DND-41 (cell line): ENCODE measurements at places on chromosomes 1 and 21.

DNA sequence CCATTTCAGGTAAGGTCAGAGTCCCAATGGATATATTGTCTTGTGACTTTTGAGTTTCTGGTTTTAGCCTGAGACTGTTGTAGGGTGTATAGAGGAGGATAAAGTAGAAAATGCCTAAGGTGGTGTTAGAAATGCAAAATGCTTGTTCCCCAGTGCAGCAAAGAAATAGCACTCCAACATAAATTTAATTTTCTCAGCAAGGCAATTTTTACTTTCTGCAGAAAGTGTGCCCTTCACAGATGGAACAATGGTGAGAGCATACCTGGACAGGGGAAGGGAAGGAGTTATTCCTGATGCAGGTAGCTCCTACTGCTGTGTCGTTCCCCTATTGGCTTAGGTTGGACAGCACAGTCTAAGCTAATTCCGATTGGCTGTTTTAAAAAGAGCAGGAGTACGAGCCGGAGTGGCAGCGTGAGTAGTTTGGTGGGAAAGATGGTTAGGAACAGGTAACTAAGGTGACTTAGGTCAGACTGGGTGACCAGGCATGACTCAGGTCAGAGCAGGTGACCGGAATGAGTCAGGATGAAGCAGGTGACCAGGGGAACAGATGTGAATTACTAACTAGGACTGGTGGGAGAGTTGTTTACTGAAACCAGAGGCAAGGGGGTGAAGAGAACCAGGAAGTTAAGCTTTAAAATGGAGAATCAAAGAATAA is 21.5 kb downstream of the SPATA45 start:
- DNase-seq, result no peak

DNA sequence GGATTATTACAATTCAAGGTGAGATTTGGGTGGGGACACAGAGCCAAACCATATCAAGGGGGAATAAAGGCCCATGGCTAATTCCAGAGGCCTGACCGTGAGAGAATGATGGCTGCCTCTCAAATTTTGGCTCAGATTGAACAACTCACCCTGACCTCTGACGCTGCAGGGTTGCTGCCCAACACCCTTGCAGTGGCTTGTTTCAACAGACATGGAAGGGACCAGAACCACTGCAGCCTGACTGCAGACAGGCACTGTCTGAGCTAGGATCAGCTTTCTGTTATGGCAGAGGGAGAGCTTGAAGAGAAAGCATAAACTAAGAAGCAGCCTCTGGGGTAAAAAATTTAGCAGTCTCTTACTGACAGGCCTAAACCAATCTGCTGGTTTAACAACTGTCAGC is 90.2 kb upstream of the GADD45A start:
- no peak for DNase-seq

DNA sequence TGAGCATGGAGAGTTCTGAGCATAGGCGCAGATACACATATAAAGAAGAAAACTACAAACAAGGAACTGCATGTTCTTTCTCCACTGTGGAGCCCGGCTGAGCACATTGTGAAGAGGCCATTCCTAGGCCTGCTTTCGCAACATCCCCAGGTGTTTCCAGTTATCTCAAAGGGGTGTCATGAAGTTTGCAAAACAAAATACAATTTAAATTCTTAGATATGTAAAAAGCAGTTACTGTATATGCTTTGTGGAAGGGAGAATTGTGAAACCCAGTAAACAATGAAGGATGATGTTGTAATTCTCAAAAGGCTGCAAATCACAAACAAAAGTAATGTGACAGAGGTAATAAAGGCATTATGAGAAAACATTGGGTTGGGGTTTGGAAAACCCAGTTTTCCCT is 98.6 kb upstream of the ZNF644 start:
- no peak for DNase-seq

DNA sequence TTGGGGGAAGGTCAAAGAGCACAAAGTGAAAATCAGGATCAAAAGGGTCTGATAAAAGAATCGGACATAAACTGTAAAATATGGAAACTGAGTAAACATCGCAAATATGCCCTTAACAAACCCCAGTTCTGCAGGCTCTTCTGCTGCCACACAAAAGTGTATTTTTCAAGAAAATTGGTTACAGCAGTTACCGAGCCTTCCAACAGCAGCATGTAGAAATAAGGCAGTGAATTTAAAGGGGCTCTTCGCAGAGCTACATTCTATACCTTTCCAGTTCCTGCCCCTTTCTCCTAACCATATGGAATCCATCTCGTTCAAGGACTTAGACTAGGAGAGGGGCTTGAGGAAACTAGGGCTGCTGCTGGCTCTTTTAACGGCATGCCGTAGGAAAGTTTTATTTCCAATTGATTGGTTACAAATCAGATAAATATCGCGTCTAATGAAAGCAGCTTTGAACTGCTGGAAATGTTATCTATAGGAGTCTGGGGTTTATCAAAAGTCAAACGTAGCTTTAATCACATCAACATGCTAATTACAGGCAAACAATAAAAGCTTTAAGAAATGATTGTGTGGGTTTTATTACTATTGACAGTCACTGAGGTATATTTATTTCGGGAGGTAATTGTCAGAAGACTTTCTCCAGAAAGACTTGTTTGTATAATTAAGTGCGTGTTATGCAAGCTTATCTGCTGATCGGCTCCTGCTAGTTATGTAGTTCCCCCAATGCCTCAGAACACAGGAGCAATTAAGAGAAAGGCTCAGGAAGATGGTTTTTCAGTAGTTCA is 59.1 kb downstream of the GORAB start:
- DNase-seq, result no peak

DNA sequence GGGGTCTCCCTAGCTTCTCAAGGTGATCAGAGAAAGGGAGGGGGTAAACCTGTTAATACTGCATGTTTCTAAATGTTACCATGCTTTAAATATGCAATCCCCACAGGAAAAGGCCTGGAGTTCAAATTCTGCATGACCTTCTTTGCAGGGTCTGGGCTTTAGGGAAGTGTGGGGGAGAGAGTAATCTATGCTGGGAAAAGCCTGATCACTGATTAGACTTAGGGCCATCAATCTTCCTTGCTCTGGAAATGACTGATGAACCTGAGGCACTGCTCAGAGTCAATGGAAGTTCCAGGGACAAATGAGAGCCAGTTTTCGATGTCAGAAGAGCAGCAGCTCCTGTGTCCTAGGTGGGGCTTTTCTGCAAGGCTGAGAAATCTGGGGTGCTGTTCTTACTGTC is 3.2 kb upstream of the SPRR1A start:
- DNase-seq, result no peak
